ENCODE measurements at places on chromosomes 12 and 14.
A peak's percentile ranks its signal among the peaks of the same experiment; 100 is the strongest.

GRCh38 chr14:63833728-63834127, 19.1 kb upstream of the SYNE2 start:
- DNase-seq, result no peak

- no peak for DNase-seq
Observed at GRCh38 chr12:52361553-52361952, 5.7 kb downstream of the KRT85 start.

DNA sequence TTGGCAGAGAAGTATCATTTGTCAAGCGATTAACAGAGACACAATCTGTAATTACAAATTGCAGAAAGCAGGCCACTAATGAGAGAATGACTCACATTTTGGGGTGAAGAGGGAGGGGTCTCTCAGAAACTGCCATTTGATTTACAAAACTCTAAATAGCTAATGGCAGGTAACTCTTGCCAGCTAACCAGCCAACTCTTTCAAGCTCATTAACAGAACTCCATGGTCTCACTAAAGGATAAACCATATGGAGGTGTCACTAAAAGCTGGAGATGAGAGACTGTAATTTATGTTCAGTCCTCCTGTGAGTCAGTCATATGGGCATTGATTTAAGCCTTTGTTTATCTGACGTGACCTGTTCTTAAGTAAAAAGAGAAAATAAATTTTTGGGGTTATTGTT, 336.4 kb downstream of the FOXG1 start:
- no peak for DNase-seq

- DNase-seq, result no peak
Observed at GRCh38 chr12:104426926-104427546, 29.7 kb upstream of the CHST11 start.

DNA sequence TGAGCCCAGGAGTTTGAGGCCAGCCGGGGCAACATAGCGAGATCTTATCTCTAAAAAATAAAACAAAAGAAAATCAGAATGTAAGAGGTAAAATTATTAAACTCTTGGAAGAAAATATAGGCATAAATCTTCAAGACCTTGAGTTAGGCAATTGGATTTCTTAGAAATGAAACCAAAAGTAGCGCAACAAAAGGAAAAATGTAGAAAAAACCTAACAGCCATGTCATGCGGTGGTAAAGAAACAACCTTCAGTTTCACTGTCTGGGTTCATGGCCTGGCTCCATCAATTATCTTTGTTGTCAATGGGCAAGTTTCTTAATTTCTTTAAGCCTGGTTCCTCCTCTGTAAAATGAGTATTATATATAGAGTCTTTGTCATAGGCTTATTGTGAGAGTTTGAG, 5.6 kb upstream of the GCH1 start:
- DNase-seq, result no peak

DNA sequence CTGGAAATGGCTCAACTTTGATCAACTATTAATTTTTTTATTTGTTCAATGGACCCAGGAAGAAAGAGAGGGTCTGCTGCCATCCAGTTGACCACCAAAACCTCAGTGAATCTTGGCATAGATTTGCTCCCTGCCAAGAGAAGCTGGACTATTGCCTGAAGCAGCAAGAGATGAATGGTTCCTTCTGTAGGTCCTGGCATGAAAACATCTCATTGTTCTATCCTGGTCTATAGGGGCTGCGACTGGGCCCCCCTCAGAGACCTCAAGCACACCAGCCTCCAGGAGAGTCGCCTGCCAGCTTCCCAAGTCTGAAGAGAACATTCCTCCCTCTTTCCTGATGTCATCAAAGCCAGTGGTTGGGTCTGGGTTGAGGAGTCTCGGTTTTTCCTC, 204.9 kb downstream of the TMX1 start:
- no peak for DNase-seq

DNA sequence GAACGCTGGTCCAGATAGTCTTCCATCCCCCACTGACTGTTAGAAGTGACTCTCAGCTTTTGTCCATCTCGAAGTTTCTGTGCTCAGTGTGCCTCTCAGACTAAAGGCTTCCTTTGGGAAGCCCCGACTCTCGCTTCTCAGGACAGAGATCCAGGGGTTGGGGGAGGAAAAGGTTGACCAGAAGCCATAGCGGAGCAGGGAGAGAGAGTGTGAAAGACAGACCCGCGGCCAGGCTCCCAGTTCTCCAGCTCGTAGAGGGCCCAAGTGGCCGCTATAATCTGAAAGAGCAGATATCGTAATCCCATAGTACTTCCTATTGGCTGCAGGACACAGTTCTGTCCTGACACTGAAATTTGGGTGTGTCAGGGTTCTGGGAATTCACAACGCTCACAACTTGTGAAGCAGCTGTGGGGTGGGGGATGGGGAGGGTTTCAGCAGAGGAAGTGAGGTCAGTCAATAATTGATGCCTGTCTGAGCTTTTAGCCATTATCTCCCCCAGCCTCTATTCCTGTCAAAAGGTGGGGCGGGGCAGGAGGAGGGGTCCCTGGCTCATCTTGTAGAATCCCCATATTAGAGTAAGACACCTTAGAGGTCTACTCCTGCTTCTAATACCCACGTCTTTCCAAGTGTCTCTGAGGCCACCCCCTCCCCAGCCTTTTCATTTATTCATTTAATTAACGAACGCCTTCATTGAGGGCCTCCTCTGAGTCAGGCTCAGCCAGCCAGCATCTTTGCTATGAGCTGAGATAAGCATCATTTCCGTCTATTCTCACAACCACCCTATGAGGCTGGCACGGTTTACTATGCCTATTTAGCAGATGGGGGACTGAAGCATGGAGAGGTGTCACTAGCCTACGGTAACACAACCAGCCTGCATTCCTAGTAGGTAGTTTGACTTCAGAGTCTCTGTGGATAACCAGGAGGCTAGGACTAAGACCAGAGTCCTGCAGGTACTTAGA, 1.6 kb upstream of the ACVRL1 start:
- no peak for DNase-seq

DNA sequence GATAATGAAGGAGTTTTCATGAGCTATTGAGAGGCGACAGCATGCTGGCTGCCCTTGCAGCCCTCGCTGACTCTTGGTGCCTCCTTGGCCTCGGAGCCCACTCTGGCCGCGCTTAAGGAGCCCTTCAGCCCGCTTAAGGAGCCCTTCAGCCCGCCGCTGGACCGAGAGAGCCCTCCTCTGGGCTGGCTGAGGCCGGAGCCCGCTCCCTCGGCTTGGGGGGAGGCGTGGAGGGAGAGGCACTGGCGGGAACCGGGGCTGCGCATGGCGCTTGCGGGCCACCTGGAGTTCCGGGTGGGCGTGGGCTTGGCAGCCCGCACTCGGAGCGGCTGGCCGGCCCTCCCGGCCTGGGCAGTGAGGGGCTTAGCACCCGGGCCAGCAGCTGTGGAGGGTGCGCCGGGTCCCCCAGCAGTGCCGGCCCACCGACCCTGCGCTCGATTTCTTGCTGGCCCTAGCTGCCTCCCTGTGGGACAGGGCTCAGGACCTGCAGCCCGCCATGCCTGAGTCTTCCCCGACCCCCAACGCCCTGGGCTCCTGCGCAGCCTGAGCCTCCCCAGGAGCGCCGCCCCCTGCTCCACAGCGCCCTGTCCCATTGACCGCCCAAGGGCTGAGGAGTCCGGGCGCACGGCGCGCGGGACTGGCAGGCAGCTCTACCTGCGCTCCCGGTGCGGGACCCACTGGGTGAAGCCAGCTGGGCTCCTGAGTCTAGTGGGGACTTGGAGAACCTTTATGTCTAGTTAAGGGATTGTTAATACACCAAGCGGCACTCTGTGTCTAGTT, 20.1 kb upstream of the PAWR start:
- no peak for DNase-seq

DNA sequence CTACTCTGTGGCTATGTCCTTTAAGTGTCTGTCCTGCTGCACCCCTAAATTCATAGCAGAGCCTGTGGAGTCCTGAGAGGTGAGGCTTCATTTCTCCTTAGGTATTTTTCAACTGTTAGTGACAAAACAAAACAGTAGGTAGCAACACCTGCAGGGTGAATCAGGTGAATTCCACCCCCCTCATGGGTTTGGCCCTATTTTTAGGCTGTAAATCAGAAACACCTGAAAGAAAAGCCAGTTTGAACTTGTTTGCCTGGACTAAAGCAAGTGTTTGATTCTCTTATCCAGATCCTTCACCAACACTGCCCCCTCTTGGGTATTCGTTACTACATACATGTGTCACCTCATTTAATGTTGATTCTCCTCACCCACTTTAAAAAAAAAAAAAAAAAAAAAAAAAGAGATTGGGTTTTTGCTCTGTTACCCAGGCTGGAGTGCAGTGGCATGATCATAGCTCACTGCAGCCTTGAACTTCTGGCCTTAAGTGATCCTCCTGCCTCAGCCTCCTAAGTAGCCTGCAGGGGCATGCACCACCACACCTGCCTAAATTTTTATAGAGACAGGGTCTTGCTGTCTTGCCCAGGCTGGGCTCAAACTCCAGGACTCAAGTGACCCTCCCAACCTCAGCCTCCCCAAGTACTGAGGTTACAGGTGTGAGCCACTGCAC, 10.3 kb downstream of the TBPL2 start:
- DNase-seq, result peak; percentile 86

GRCh38 chr14:55545779-55546178, 34.2 kb upstream of the KTN1 start:
- no peak for DNase-seq

- no peak for DNase-seq
Observed at GRCh38 chr14:69625299-69626131, 14.1 kb downstream of the SUSD6 start.

- no peak for DNase-seq
Observed at GRCh38 chr14:104647467-104648043, 41.9 kb upstream of the INF2 start.

GRCh38 chr14:93333631-93334103, 831 bp upstream of the BTBD7 start:
- DNase-seq, result no peak

DNA sequence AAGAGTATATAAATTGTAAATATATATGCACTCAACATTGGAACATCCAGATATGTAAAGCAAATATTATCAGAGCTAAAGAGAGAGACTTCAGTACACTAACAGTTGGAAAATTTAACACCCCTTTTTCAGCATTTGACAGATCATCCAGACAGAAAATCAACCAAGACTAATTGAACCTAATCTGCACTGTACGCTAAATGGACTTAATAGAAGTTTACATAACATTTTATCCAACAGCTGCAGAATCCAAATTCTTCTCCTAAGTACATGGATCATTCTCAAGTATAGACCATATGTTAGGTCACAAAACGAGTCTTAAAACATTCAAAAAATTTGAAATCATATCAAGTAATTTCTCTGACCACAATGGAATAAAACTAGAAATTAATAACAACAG, 229.1 kb upstream of the CLEC14A start:
- DNase-seq, result no peak

Data from NCI-H2029 treated with DMSO at 0.1 percent for 48 hours (cell line).